ENCODE measurements at places on chromosomes 1 and 21.

DNA sequence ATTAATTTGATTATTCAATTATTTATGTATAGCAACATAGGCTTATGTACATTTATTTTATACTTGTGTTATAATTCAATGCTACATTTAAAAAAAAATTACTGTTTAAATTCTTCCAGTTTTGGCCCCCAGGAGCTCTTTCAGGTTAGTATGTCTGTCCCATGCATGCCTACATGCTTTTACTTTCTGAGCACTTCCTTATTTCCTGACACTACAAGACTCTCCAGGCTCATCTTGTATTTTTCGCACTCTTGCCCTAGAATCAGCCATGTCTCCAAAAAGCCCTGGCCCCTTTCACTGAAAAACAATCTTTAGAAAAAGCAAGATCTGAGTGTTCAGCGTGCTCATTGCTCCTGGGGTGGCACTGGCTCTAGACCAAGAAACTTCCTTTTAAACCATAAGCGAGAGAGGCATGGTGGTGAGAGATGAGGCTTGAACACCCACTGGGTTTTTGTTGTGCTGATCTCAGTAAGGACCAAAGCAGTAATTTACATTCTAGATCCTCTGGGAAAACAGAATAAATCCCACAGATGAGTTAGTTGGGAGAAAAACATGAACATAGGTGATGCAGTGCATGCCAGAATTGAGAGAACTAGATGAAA, 95.0 kb downstream of the SLC30A10 start:
- DNase-seq, result no peak

GRCh38 chr1:186240436-186240835, 134.6 kb downstream of the TPR start:
- DNase-seq, result no peak

DNA sequence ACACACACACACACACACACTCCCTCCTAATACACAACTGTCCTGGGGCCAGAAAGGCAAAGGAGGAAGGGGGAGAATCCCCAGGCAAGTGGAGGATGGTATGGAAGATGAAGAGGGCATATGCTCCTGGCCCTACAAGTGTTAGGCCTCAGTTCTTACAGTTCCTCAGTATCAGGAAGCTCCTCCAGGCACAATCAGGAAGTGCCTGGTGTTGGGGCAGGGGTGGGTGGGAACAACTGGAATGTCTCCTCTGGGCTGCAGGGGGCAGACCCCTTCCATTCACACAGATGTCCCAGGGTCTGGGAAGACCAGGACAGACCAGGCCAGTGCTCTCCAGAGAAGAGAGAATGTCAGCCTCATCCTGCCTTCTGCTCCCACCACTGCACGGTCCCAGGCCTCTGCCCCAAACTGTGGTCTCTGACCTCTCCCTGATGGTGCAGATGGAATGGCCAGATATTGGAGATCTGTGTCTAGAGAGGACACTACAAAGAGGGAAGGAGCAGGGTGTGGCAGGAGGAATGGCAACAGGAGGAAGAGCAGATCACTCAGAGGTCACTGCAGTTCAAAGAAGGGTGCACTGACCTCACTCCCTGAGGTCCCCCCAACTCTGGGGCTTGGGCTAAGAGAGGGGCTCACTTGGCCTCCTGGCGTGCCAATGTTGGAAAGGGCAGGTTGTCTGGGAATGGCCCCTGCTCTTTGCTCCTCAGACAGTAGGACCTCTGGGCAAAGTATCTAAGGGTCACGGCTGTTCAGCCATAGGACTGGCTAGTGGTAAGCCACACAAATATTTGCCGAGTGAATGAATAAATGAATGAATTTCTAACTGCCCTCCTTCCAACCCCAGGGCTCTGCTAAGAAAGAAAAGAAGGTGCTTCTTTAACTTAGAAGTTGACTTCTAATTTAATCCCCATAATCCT, 2.5 kb upstream of the DENND2D start:
- DNase-seq, result peak; percentile 57

DNA sequence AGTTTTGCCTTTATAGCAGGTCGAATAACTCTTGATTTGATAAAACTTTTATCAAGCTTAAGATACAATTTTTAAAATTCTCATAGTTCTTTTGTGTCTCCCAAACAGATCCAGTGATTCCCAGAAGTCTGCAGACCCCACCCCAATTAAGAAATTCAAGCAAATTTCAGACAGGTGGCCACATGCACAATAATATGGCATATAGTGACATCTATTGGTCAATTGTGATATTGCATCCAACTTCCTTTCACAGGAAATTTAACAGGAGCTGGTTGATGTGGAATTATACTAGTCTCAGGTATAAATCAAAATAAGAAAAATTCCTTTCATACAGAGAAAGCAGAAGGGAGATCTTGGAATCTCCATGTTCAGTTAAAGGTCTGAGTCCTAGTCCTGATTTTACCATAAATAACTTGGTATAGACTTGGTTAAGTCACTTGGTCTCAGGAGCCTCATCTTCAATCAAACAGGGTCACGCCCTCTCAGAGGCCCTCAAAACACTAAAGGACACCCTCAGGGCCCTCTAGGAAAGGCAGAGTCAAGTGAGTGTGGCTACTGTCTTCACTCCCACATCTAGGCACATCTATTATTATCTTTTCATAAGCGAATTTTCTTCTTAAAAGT, 24.1 kb downstream of the PIGM start:
- DNase-seq, result peak; percentile 24
